Vagina (tissue), 2 donors: ENCODE measurements at places on chromosomes 5 and 9. TPM values are rescaled to one million over a fixed set of nuclear protein-coding genes. Genes with fewer than 3 reads are reported as not detected.
A peak's percentile ranks its signal among the peaks of the same experiment; 100 is the strongest.

PPP2R2B gene
- 6.6 TPM for total RNA-seq

PCDHB7 gene
- total RNA-seq: 0.98 TPM

MEGF9 gene
- 17.7 TPM for total RNA-seq

GABRP gene
- total RNA-seq: 20.6 TPM

LECT2 gene
- not detected for total RNA-seq

PROP1 gene
- not detected for total RNA-seq

HAVCR2 gene
- 4.4 TPM for total RNA-seq

SHB gene
- total RNA-seq: 20.9 TPM

MLANA gene
- not detected for total RNA-seq

PCDHB16 gene
- total RNA-seq: 12.3 TPM

KIF4B gene
- not detected for total RNA-seq

RAD23B gene
- 61.1 TPM for total RNA-seq

SLU7 gene
- 24.3 TPM for total RNA-seq

GFI1B gene
- not detected for total RNA-seq

KIF12 gene
- total RNA-seq: not detected

PDLIM4 gene
- total RNA-seq: 76.4 TPM

MYOT gene
- 5.4 TPM for total RNA-seq

GRCh38 chr5:168822745-168823281 is 243.6 kb upstream of the PANK3 start:
- H3K4me3 ChIP-seq: no peak overlapping the region
- no peak overlapping the region for H3K27ac ChIP-seq

GRCh38 chr5:145429170-145429569 is 406.0 kb downstream of the PRELID2 start:
- H3K36me3 ChIP-seq: no peaks in the 10 kb centered on the region
- H3K4me3 ChIP-seq: no peak overlapping the region
- H3K27ac ChIP-seq: no peak overlapping the region
- no peaks in the 10 kb centered on the region for H3K4me1 ChIP-seq

DNA sequence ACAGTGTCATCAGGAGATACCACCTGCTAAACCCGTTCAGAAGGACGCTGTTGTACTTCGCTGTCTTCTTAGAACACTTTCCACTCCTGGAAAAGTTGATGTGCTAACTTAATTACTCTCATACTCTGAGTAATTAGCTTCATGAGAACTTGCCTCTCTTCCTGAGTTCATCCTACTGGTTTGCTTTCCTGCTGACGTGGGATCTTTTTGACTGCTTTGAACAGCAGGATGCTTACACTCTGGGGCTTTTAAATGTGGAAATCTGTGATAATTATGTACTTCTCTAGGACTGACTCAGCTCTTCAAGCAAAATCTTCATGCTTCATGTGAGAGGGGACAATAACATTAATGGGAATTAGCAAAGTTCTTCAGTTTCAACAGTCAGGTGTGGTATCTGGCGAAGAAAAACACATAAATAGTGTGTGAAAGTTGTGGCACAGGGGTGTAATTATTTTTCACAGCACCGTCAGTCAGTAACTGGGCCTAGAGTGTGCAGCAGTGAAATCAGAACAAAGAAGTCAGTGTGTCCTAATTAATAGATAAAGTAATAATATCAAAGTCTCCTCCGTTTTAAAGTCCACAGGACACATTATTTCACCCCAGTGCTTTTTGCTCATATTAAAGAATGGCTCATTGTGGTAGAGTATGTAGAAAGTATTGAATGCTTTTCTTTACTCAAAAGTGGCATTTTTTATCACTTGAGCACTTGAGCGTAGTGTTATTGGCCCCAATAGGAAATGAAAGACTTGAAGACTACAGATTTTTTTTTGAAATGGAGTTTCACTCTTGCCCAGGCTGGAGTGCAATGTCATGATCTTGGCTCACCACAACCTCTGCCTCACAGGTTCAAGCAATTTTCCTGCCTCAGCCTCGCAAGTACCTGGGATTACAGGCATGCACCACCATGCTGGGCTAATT is 140.9 kb upstream of the DMRT1 start:
- H3K27me3 ChIP-seq: no peaks in the 10 kb centered on the region
- no peak for DNase-seq
- peaks cover 71% of the 10 kb centered on the region for H3K4me1 ChIP-seq
- no peak overlapping the region for H3K4me3 ChIP-seq
- H3K27ac ChIP-seq: peak overlapping the region; percentile 60
- no peaks in the 10 kb centered on the region for H3K36me3 ChIP-seq

- no peak for DNase-seq
- H3K4me3 ChIP-seq: no peak overlapping the region
- H3K36me3 ChIP-seq: no peaks in the 10 kb centered on the region
- no peaks in the 10 kb centered on the region for H3K27me3 ChIP-seq
Observed at GRCh38 chr5:127385936-127386335, 95.3 kb downstream of the MEGF10 start.

DNA sequence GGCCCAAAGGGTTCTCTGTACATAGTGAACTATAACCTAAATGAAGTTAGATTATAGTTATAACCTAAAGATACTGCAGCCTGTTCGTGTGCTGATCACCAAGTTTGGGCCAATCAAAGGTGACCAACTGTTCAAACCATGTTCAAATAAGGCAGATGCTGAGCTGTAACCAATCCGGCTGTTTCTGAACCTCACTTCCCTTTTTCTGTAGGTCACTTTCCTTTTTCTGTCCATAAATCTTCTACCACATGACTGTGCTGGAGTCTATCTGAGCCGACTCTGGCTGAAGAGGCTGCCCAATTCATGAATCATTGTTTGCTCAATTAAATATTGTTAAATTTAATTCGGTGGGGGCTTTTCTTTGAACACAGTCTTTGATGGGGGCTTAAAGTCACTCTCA is 1920.2 kb downstream of the MAT2B start:
- no peaks in the 10 kb centered on the region for H3K4me1 ChIP-seq
- H3K27me3 ChIP-seq: no peaks in the 10 kb centered on the region
- H3K4me3 ChIP-seq: no peak overlapping the region
- no peak overlapping the region for H3K27ac ChIP-seq

- H3K4me1 ChIP-seq: peaks cover 5% of the 10 kb centered on the region
- no peaks in the 10 kb centered on the region for H3K36me3 ChIP-seq
- no peak for DNase-seq
- H3K4me3 ChIP-seq: no peak overlapping the region
- H3K27me3 ChIP-seq: no peaks in the 10 kb centered on the region
- no peak overlapping the region for H3K27ac ChIP-seq
Observed at GRCh38 chr5:60356745-60357144, 343.2 kb downstream of the DEPDC1B start.

- H3K36me3 ChIP-seq: no peaks in the 10 kb centered on the region
- H3K27ac ChIP-seq: no peak overlapping the region
- H3K27me3 ChIP-seq: no peaks in the 10 kb centered on the region
Observed at GRCh38 chr5:141001844-141002604, 35.7 kb downstream of the PCDHAC2 start.

- H3K36me3 ChIP-seq: no peaks in the 10 kb centered on the region
- no peaks in the 10 kb centered on the region for H3K27me3 ChIP-seq
- no peak for DNase-seq
- H3K27ac ChIP-seq: peak within 1 kb of the TSS; percentile 90
Observed at GRCh38 chr9:86947146-86948073, at the start of gene GAS1. TSS of gene GAS1 (minus strand) at chr9:86947506. CDS start at chr9:86946779, 727 bp downstream.

GRCh38 chr9:137354153-137354844 is 52.2 kb upstream of the NRARP start:
- H3K27me3 ChIP-seq: no peaks in the 10 kb centered on the region
- DNase-seq: no peak
- H3K27ac ChIP-seq: no peak overlapping the region

DNA sequence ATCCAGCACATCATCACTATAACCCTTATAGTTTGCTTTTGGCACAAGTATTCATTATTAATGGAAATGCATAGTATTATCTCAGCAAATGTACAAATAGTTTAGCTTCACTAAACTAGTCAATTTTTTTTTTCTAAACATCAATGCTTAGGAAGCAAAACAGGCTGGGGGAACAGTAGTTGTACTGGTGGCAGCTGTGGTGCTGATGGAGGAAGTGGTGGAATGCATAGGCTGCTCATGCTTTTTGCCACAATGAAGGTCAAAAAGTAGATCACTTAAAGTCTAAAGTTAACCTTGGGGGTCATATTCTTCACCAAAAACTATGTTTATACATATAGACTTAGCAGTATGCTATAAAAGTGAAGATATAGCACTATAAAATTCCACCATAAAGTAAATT is 36.3 kb upstream of the CDKN2B start:
- H3K27me3 ChIP-seq: no peaks in the 10 kb centered on the region
- H3K4me3 ChIP-seq: no peak overlapping the region
- no peak overlapping the region for H3K27ac ChIP-seq

DNA sequence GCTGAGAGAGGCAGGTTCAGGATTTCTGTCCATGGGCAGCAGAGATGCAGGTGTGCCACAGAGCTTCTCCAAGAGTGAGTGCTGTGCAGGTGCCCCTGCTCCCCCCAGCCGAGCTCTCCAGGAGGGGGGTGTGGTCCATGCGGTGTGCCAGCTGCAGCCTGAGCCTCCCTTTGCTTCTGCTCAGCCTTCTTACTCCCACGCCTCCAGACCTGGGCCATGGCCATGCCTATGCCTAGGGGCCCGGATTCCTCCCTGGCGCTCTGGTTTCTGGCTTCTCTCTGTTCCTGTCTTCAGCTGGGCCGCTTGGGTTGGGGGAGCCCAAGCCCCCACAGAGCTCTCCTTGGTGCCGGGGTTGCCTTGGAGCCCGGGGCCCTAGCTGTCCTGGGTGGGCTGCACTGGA is 133.3 kb downstream of the CACNA1B start:
- H3K27ac ChIP-seq: no peak overlapping the region
- H3K27me3 ChIP-seq: no peaks in the 10 kb centered on the region
- no peaks in the 10 kb centered on the region for H3K4me1 ChIP-seq
- no peaks in the 10 kb centered on the region for H3K36me3 ChIP-seq
- H3K4me3 ChIP-seq: no peak overlapping the region
- no peak for DNase-seq

DNA sequence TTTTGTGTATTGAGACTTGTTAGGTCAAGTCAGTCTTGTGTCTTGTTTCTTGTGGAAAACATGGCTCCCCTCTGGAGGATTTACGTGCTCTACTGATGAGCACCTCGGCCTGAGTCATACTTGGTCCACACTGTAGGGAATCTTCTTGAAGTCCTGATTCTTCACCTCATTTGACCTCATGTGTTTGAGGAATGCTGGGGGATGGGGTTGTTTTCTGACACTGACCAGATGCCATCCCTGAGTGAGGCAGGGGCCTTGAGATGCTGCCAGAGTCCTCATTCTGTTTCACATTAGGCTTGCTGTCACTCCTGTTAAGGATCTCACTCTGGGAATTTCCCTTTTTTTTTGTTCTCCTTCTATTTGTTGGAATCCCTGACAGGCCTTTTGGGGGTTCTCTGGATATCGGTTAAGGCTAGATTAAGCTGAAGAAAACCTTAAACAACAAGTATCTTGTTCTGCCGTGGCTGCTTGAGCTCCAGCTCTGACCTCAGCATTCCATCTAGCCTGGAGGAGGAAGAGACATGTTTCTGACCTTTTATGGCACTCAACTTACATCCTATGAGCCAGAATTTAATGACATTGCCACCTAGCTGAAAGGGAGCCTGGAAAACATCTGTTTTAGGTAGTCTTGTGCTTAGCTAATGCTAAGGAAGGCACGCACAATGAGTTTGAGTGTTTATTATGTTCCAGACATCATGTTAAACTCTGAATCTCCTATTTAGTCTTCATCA is 20.6 kb downstream of the TCOF1 start:
- H3K27me3 ChIP-seq: no peaks in the 10 kb centered on the region
- no peaks in the 10 kb centered on the region for H3K4me1 ChIP-seq
- no peak overlapping the region for H3K27ac ChIP-seq
- no peak overlapping the region for H3K4me3 ChIP-seq
- DNase-seq: no peak
- no peaks in the 10 kb centered on the region for H3K36me3 ChIP-seq

GRCh38 chr5:95379133-95379532 is 12.0 kb upstream of the FAM81B start:
- H3K36me3 ChIP-seq: no peaks in the 10 kb centered on the region
- no peak overlapping the region for H3K4me3 ChIP-seq
- no peak overlapping the region for H3K27ac ChIP-seq
- no peaks in the 10 kb centered on the region for H3K27me3 ChIP-seq
- no peaks in the 10 kb centered on the region for H3K4me1 ChIP-seq
- no peak for DNase-seq

DNA sequence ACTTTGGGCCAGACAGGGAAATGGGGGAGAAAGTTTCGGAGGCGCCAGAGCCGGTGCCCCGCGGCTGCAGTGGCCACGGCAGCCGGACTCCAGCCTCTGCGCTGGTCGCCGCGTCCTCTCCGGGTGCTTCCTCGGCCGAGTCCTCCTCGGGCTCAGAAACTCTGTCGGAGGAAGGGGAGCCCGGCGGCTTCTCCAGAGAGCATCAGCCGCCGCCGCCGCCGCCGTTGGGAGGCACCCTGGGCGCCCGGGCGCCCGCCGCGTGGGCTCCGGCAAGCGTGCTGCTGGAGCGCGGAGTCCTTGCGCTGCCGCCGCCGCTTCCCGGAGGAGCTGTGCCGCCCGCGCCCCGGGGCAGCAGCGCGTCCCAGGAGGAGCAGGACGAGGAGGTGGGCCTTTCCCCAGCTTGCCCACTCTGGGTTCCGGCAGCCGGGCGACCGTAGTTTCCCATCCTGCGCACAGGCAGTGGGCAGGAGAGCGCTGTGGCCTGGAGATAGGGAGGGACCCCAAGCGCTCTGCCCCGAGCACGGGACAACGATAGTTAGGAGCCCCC is 516 bp downstream of the MAST4 start:
- no peaks in the 10 kb centered on the region for H3K27me3 ChIP-seq
- no peak for DNase-seq

GRCh38 chr5:121246971-121247370 is 604.7 kb upstream of the FTMT start:
- H3K27me3 ChIP-seq: no peaks in the 10 kb centered on the region
- no peaks in the 10 kb centered on the region for H3K36me3 ChIP-seq
- H3K27ac ChIP-seq: no peak overlapping the region
- no peak overlapping the region for H3K4me3 ChIP-seq
- no peaks in the 10 kb centered on the region for H3K4me1 ChIP-seq
- DNase-seq: no peak

GRCh38 chr5:110716247-110717245 is 9.9 kb downstream of the TMEM232 start:
- no peaks in the 10 kb centered on the region for H3K36me3 ChIP-seq
- no peak overlapping the region for H3K27ac ChIP-seq
- no peaks in the 10 kb centered on the region for H3K27me3 ChIP-seq
- H3K4me1 ChIP-seq: no peaks in the 10 kb centered on the region
- DNase-seq: no peak

DNA sequence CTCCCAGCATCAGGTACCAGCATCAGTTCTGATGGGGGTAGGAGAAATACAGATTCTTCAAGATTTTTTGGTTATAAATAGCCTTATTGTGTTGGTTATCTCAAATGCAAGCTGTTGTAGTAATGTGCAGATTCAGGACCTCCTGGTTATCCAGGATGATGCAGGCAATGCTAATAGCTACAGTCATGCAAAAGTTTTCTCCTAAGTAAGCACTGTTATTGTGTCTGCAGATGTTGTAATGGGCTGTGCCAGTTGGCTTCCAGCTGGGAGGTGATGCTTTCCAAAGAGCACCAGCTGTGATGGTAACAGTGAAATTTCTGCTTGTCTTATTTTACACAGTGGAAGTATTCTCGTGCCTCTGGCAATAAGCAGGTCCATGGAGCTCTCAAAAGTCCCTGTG is 719.2 kb upstream of the CTNND2 start:
- no peak for DNase-seq
- no peaks in the 10 kb centered on the region for H3K27me3 ChIP-seq
- no peaks in the 10 kb centered on the region for H3K36me3 ChIP-seq
- no peak overlapping the region for H3K27ac ChIP-seq
